ENCODE measurements at places on chromosomes 1 and 21.

DNA sequence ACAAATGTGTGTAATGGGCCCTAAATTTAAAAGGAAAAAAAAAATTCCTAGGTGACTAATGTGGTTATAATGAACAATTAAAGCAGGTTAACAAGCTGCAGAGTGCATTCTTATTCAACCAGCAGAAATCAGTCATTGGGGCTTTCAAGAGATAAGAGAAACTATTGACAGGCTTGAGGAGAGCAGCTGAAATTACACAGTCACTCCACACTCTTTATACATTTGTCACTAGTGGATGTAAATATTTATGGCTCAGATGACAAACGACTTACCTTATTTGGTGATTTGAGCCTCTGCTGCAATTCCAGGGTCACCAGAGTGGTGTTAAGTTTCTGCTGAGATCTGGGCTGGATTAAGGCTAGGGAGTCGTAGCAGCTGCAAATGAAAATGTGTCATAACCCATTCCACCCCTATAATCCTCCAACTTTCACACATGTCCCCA, 896.3 kb downstream of the TTLL7 start:
- no peak for DNase-seq

DNA sequence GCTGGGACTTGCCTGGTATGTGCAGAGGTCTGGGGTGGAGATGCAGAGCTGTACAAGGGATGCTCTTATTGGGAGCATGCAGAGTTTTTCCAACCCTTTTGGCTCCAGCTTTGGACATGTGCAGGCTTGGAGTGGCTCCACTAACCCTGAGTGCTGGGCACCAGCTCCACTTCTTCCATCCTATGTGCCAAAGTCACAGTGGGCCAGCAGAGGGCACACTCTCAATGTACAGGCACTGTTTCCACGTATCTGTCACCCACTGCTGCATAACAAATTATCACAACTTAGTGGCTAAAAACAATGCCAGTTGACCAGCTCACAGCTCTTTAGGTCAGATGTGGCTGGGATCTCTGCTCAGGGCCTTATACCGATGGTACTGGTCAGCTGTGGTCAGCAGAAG, 631.8 kb downstream of the AJAP1 start:
- peak; percentile 17 for DNase-seq

- DNase-seq, result no peak
Measured at GRCh38 chr1:226091461-226091860, 28.9 kb downstream of the H3-3A start.

DNA sequence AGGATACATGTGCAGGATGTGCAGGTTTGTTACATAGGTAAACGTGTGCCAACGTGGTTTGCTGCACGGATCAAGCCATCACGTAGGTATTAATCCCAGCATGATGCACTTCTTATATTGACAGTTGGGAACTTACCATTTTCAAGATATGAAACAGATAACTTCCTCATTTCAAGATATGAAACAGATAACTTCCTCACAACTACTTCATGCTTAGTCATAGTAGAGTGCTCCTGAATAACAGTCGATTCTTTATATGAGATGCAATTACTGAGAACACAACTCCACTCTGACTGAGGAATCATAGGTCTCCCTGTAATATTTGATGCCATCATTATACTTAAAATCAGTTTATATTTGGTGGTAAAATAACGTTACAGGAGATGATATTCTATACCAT, 1124.3 kb downstream of the AMY1C start:
- DNase-seq, result no peak

DNA sequence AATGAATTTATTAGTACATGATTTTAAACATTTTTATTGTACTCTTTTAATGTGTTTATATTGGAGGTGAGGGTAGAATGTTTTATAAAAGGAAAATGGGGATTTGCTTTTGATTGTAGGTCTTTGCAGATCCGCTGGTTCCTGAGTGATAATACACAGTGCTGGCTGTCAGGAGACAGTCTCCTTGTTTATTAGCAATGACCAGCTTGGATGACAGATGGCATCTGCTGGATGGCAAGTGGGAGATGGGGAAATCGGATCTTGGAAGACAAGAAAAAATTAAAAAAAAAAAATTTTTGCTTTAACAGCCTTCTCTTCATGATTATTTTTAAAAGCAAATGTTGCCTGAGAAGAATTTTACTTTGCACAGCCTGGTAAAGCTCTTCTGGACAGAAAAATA, 4.4 kb upstream of the PHTF1 start:
- DNase-seq, result no peak

DNA sequence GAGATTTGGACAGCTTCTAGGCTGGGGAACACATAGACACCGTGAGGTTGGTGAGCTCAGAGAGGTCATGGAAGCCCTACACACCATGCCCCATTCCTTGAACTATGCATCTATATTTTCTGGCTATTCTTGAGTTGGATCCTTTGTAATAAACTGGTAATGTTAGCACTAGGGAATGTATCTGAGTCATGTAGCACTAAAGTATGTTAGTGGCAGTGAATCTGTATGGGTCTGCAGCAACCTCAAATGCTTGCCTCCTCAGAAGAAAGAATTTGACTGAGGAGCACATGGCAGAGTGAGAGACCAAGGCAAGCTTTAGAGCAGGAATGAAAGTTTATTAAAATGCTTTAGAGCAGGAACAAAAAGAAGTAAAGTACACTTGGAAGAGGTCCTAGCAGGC, 43.7 kb upstream of the LRRC7 start:
- no peak for DNase-seq

- no peak for DNase-seq
Measured at GRCh38 chr1:188670837-188671236, 1806.8 kb downstream of the BRINP3 start.

DNA sequence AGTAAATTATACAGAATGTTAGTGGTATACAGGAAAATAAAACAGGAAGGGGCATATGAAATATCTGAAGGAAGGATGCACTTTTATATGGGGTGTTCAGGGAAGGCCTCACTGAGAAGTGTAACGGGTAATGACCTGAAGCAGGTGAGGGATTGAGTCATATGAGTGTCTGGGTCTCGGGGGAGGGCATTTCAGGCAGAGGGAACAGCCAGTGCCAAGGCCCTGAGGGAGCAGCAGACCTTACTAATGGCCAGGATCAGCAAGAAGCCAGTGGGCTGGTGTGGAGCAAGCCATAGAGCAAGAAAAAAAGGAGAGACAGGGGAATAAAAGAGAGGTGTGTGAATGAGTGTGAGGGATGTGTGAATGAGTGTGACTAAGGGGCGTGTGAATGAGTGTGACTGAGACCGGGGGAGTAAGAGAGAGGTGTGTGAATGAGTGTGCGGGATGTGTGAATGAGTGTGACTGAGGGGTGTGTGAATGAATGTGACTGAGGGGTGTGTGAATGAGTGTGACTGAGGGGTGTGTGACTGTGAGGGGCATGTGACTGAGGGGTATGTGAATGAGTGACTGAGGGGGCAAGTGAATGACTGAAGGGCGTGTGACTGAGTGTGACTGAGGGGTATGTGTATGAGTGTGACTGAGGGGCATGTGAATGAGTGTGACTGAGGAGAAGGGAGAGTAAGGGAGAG, 107.2 kb downstream of the GLIS1 start:
- DNase-seq, result no peak

DNA sequence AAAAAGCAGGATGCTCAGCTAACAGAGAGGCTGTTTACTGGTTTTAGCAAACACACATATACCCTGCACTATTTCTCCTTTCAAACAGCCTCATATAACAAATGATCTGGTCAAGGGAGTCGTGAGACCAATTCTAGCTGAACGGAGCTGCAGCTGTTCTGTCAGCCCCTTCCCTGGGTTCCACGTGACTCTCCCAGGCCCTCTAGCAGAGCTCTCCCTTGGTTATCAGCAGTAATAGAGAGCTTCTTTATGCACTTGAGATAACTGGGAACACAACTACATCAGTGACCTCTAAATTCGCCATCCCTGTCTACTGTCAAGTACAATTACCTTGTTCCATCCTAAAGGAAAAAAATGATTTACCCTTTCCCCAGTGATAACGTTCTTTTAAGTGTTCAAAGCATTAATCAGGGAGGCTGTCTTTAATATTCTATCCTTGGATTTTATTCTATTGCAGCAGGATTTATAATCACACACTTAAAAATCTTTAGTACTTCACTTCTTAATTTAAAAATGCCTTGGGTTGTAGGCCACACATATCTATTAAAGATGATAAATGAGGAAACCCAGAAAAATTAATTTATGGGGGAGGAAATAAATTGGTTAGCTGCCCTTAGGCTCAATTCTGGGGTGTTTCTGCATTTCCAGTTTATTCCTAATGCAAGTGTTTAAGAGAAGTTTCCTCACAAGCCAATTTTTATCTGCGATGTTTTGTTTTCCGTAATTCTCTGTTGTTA, 28.2 kb downstream of the PTGER3 start:
- DNase-seq, result no peak

DNA sequence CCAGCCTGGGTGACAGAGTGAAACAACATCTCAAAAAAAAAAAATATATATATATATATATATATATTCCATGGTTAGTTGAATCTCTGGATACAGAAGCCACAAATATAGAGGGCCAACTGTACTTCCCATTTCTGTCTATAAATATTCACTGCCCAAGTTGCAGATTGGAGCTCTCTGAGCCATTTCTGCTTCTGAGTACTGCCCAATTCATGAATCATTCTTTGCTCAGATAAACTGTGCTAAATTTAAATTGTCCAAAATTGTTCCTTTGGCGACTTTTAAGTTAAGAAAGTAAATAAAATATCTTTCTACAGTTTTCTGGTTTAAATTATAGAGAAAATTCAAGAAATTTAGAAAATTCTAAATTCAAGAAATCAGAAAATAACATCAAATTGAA, 23.2 kb upstream of the C1orf146 start:
- no peak for DNase-seq

DNA sequence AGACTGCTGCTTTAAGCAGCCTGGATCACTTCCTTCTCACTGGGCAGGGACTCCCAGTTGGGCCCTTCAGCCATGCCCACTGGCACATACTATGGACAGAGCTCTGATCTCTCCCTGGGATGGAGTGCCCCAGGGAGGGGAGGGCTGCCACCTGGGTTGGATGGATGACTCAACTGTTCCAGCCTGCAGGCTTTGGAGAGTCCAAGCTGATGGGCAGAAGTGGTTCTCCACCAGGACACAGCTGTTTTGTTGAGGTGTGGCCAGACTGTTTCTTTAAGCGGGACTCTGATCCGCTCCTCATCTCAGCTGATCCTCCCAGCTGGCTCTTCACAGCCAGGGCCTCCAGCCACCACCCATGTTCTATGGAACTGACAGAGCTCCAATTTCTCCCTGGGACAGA, 166.9 kb downstream of the MAGI3 start:
- no peak for DNase-seq

GRCh38 chr1:51729824-51730301, 113.0 kb downstream of the OSBPL9 start:
- no peak for DNase-seq

DNA sequence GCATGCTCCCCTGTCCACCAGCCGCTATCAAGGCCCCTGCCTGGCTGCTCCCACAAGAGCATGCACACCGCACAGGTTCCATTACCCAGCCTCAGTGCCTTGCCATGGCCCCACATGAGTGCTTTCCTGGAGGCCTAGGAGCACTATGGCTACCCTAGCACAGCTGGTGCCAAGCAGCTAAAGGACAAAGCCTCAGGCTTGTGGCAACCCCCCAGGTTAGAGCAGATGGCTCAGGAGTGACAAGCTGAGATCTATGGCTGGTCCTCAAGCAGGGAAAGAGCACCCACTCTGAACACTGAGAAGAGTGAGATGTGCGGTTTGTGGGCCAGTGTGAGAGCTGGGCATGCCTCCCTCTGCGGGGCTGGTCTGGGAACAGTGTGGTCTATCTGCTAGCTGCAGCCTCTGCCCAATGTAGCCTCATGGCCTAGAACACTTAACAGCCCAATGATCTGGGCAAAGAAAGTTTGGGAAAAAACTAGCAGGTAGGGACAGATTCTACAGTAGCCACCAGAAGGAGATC, 129.8 kb downstream of the VAV3 start:
- DNase-seq, result no peak

DNA sequence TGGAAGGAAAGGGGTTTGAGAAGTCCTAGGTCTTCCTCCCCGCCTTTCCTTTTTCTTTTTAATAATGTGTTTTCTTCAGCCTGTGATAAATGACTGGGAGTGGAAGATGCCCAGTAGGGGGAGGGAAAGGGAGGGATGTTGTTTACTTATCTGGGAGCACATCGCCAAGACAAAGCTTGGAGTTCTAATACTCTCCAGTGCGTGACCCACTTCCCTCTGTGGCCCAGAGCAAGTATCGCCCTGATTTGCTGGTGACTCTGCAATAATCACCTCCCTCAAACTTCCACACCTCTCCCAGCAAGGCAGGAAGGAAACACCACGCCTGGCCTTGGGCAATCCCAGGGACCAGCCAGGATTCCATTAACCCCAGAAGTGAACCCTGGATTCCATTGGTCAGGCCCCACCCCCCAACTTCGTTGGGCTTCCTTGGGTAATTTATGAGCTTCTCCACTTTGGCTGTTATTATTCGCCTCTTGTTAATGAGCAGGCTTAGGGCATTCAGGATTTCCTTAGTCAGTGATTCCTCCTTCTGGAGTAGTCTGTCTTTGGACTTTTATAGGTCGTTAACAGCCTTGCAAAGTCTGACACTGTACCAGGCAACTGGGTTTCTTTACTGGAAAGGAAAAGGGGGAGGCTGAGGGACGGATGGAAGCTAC, 24.3 kb upstream of the GRHL3 start:
- no peak for DNase-seq

GRCh38 chr1:228697207-228698016, 37.9 kb upstream of the RHOU start:
- no peak for DNase-seq

GRCh38 chr1:209557221-209557620, 26.3 kb upstream of the CAMK1G start:
- DNase-seq, result no peak

DNA sequence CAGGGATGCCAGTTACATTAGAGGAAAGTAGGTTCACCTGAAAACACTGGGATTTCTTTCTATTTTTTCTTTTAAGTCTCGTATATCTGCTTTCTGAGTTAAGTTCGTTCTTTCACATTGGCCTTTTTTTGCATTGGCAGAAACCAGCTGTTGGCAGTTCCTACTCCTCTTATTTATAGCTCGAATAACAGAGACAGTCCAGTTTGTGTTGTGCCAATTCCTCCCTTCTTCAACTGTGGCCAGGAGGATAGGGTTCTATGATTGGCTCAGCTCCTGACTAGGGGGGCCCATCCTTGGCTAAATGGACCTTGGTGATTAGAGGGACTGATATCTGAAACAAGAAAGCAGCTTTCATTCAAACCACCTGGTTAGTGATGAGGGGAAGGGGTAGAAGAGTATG, 115.8 kb downstream of the RPS6KC1 start:
- no peak for DNase-seq
